Right lung (tissue), 10 donors: ENCODE measurements at places on chromosomes 3 and 15. TPM values are rescaled to one million over a fixed set of nuclear protein-coding genes. Genes with fewer than 3 reads are reported as not detected.

GRCh38 chr3:181622365-181622764 is 89.4 kb upstream of the SOX2 start:
- DNase-seq: no peak

- no peak for DNase-seq
Measured at GRCh38 chr3:162022911-162023310, 526.3 kb downstream of the OTOL1 start.

GRCh38 chr15:60353245-60353920 is 44.4 kb downstream of the ANXA2 start:
- DNase-seq: no peak

The CHRNA7 gene
- polyA plus RNA-seq: 28.5 TPM

The CSPG4 gene
- 38.6 TPM for polyA plus RNA-seq
